ENCODE measurements at places on chromosomes 4 and X. TPM values are rescaled to one million over a fixed set of nuclear protein-coding genes. Genes with fewer than 3 reads are reported as not detected.

Gene SMIM31
- not detected for total RNA-seq

DNA sequence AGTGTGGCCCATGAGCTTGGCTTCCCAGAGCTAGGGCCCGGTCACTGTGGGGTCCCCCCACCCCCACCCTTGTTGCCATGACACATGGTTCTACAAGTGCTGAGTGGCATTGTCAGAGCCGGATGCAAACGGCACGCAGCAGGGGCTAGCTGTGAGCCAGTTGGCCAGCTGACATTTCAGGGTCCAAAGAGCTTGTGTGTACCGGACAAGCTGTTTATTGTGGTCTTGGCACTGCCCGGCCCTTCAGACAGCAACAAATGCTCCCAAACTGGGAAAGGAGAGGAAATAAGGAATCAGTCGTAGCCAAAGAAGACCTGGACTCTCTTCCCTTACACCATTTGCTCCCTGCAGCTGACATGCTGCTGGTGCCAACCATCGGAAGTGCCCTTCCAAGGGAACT, 36.8 kb downstream of the TSC22D3 start:
- no peak overlapping the region for H3K27ac ChIP-seq
- no peak for DNase-seq
- no peak overlapping the region for H3K4me3 ChIP-seq
- no peaks in the 10 kb centered on the region for H3K27me3 ChIP-seq
- H3K36me3 ChIP-seq = no peaks in the 10 kb centered on the region
- H3K4me1 ChIP-seq = peaks cover 26% of the 10 kb centered on the region

DNA sequence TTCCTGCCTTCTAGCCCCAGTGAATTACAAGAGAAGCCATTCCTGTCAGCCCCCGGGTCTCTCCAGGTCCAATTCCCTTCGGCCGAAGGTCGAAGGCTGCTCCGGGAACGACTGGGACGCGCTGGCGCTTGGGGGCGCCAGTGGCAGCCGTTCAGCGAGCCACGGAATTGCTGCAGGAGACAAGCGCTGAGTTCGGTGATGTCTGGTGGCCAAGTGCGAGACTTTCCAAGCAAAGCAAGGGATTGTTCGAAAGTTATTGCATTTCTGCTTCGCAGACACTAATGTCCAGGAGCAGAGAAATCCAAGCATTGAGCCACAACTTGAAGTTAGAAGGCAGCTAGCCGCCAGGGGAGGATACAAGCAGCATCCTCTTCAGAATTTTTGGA, 1.1 kb upstream of the DKK2 start:
- DNase-seq = no peak
- H3K4me3 ChIP-seq = no peak overlapping the region
- no peak overlapping the region for H3K27ac ChIP-seq
- no peaks in the 10 kb centered on the region for H3K27me3 ChIP-seq

DNA sequence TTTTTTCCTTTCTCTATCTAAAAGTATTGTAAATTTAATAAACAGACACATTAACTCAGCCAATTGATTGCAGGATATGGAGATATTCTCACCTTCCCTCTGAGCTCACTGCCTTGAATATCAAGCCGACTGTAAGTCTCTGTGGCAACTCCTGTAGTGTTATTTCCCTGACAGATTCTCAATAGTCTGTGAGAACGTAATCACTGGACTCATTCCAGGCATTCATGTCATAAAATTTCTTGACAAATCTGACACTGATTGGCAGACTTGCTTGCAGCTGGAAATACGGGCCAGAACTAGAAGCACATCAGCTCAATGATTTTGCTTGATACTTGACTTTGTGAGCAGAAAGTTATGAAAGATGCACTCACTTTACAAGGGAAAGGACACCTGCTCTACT, 29.6 kb downstream of the FAM47B start:
- no peaks in the 10 kb centered on the region for H3K36me3 ChIP-seq
- H3K4me3 ChIP-seq = no peak overlapping the region
- H3K27ac ChIP-seq = no peak overlapping the region
- H3K4me1 ChIP-seq = no peaks in the 10 kb centered on the region
- DNase-seq = no peak
- H3K27me3 ChIP-seq = no peaks in the 10 kb centered on the region

All from naive thymus-derived CD4-positive, alpha-beta T cell (primary cell).